Right ventricle myocardium inferior (tissue), 1 donor: ENCODE measurements at places on chromosomes 7 and 10.
A peak's percentile ranks its signal among the peaks of the same experiment; 100 is the strongest.

GRCh38 chr7:69129524-69129923, 468.8 kb upstream of the AUTS2 start:
- no peak for DNase-seq

DNA sequence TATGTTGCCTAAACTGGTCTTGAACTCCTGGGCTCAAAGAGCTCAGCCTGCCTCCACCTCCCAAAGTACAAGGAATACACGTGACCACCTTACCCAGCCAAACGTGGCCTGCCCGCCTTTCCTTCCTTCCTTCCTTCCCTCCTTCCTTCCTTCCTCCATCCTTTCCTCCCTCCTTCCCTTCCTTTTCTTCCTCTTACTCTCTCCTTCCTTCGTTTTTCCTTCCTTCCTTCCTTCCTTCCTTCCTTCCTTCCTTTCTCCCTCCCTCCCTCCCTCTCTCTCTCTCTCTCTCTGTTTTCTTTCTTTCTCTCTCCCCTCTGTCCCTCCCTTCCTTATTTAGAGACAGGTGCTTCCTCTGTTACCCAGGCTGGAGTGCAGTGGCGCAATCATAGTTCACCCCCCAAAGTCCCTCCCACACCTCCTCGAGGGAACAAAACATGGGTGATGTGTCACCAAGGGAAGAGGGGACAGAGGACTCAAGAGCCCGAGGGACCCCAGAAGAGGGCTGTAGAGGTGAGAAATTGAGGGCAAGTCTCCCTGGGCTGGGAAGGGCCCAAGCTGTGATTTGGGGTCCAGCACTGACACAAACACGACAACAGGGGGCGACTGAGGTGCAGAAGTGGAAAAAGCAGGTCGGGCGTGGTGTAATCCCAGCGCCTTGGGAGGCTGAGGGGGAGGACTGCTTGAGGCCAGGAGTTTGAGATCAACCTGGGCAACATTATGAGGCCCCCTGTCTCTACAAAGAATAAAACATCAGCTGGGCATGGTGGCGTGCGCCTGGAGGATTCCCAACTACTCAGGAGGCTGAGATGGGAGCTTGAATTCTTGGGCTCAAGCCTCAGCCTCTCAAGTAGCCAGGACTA, 28.1 kb downstream of the EPHB4 start:
- no peak for DNase-seq

- no peak for DNase-seq
Measured at GRCh38 chr10:96701265-96701664, 19.0 kb downstream of the PIK3AP1 start.

DNA sequence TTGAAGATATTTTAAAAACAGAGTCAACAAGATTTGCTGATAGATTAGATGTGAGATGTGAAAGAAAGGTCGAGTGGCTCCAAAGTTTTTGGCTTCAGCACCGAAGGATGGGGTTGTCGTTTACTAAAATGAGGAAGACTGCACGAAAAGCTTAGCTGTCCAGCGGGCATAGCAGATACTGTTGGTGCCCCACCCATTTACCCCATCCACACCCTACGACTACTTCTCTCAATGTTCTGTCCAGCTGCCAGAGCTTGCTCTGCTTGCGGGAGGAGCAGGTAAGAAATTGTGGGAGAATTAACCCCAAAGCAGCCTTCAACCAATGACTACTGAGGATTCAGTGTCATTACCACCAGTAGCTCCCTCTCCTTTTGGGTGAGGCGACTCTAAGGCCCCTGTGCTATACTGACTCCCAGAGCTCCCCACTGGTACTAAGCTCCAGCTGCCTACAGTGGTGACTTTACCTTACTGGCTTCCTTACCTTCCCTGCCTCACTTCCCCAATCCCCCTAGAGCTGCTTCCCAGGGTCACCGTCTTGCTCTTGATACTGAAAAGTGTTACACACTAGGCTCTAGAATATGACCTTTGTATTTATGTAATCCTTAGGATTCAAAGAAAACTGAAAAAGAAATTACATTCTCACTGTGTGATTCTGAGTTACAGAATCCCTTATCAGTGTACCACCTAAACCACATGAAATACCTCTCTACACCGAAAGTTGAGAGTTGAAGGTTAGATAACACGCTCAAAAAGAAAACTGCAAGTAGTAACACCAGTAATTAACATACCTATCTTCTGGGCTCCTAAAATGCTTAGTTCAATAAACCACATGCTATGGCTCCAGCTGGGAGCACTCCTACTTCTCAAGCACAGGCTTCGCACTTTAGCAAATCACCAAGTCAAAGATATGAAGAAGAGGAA, 22.3 kb downstream of the CACUL1 start:
- DNase-seq = no peak

- no peak for DNase-seq
Measured at GRCh38 chr10:119619215-119619614, 22.5 kb upstream of the TIAL1 start.

- no peak for DNase-seq
Measured at GRCh38 chr10:4249841-4250586, 465.0 kb upstream of the KLF6 start.

DNA sequence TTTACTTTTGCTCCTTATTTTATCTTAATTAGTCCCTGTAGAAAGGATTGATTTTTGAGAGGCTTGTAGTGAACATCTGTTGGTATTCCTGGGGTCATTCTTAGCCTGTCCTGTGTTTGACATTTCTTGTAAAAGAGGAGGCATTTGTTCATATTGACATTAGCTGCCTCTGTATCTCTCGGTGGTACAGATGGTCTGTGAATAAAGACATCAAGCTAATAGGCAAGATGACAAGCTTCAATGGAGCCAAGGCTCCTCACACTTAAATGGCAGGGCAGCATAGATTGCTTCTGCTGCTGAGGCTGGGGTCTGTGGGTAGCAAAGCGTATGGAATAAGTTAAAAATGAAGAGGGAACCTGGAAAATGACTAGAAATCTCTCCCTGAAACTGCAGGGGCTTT, 687.6 kb downstream of the LRMDA start:
- DNase-seq = no peak

GRCh38 chr7:70695795-70696083, 436.2 kb upstream of the GALNT17 start:
- no peak for DNase-seq

- no peak for DNase-seq
Measured at GRCh38 chr7:13908667-13909397, 80.6 kb downstream of the ETV1 start.

GRCh38 chr10:19493917-19494316, 322.3 kb upstream of the PLXDC2 start:
- DNase-seq = no peak

- no peak for DNase-seq
Measured at GRCh38 chr7:127620406-127621233, 2.7 kb upstream of the PAX4 start.

- no peak for DNase-seq
Measured at GRCh38 chr7:24820730-24821044, 63.4 kb upstream of the GSDME start.

DNA sequence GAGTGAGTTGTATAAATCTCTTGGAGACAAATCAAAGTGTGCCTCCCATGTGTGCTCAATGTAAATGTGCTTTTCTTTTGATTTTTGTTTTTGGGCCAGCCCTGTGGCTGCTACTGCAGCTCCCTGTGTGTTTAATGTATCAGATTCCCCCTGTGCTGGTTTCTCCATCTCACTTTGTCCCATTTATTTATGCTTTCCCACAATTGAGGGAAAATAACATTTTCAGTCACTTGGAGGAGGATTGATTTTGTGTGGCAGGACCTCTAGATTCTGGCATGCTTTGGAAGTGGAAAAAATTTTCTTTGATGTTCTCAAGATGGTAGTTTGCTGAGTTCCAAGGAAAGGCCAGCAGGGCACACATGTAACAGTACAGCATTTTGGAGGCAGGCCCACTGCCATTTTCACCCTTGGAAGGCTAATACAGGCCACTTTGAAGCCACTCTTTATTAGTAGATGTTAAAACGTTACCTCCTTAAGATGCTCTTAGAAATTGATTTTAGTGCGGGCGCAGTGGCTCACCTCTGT, 323.6 kb downstream of the BICC1 start:
- DNase-seq = no peak

DNA sequence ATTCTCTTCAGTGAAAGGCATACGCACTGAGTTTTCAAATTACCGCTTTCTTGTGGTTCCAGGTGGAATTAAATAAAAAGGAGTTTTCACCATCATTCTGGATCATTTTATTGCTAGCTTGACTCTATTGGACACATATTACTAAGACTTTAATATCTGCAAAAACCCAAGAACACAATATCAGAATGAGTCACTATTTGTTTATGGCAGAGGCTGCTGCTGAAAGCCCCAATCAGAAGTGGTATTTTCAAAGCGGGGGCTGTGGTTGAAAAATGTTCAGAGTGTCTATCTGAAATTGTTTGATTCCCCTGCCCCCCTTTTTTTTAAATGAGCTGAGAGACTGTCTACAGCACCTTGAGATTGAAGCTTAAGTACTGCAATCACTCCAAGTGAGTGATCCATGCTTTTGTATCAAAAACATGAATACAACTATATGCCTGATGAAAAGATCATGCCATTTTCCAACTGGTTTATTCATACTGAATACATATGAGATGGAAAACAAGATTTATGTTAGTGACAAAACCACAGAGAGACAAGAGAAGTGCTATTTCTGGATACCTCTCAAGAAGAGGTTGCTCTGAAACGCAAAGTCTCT, 376.4 kb downstream of the HTR7 start:
- no peak for DNase-seq

GRCh38 chr10:24465124-24465874, 256.4 kb downstream of the KIAA1217 start:
- DNase-seq = no peak

DNA sequence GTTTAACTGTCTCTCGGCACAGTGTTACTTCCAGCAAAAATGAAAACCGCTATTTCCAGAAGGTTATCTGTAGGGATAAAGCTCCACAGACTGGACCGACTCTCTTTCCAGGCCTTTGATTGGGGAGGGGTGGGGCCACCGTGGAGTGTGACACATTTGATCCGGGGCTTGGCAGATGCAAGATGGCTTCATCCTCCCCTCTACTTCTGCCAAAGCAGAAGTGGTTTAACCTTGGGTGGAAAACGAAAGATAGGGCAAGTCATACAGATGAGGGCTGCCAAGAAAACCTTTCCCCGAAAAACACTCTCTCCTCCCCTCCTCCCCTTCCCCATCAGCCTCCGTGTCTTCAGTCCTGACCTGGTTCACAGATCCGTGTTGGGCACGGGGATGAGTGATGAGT, 139.7 kb upstream of the SH2B2 start:
- peak; percentile 76 for DNase-seq

- peak; percentile 55 for DNase-seq
Measured at GRCh38 chr10:124569623-124570470, 108.2 kb downstream of the LHPP start.

GRCh38 chr10:130022511-130023299, 58.6 kb upstream of the EBF3 start:
- DNase-seq = no peak

GRCh38 chr7:139851770-139852481, 22.9 kb downstream of the TBXAS1 start:
- DNase-seq = no peak

DNA sequence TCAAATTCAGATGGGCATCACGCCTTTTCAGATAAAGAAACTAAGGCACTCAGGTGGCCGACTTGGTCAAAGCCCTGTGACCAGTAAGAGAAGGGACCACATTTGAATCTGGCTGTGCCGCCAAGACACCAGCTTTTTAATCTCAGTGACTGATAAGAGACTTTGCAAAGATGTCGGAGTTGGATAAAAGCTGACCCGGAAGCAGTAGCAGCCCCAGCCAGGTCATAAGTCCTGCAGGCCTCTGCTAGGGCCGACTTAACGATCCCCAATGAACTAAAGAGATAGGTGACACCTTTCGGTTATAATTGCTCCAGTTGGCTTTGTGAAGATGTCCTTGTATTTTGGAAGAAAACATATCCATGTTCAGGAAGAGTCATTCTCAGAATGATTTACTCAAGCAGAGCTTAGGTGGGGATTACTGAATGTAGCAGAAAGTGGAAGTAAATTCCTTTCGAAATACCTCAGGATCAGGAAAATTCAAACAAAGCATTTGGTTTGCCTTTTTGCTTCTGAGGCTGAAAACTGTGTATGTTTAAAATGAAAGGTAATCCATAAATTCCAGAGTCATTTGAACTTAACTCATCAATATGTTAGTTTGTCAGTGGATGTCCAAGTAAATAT, 164.2 kb upstream of the PITRM1 start:
- no peak for DNase-seq

DNA sequence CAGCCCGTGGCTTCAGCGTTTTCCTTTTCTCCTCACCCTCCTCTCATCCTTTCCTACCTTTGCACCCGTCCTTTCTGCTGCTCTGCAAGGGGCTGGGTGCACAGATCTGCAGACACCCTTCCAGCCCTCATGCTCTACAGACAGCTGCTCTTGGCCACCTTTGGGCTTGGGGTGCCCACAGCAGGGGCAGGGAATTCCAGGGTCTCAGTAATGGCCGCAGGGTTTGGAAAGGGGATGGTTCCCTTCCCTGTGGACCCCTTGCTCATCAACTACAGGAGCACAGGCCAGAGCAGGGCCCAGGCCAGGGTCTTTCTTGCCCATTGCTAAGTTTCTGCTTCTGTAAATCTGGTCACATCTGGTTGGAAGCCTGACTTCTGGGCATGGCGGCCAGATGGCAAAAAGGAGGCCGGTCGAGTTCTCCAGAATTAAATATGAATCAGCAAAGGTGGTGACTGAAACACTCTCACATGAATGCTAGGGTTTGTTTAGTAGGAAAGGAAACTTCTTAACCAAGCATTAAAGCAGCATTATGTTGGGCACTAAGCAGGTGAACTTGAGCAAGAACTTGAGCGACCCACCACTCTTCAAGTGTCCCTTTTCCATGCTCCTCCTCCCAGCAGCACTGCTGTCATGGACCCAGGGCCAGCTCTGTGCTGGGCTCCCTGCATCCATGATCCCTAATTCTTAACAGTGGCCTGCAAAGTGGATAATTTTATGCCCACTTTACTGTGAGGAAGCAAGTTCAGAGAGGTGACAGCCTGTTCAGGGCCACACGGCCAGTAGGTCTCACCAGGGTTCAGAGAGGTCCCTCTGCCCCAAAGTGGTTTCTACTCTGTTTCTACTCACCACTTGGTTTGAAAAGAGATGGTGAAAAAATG, 1.5 kb downstream of the ECHDC3 start:
- DNase-seq = no peak

DNA sequence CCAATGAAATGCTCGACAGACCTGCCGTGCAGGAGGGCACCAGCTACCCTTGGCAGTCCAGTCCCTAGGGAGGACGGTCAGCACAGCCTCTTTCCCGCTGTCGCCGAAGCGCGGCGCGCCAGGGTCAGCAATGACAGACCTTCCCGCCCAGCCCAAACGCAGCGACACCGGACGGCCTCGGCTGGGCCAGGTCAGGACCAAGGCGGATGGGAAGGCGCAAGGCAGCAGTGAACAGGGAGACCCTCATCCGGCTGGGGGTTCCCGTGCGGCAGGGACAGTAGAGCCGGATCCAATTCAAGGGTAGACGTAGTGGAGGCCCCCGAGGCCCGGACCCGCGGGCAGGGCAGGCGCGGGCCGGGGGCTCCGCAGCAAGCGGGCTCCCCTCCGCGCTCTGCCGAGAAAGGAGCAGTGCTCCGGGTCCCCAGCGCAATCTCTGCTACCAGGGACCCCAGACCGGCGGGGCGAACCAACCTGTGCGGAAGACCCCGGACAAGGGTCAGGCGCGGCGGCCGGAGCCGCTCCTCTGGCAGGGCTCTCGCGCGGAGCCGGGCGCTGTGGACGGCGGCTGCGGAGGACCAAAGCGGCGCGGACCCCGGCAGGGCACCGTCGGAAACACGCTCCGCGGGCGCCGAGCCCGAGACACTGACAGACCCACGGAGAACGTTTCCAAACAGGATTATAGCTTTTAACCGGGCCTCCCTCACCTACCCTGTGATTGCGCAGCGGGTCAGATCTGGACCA, at the start of gene SEC31B:
TSS of gene SEC31B (minus strand) at position 551 of the 741 bp plus-strand sequence. CDS start 2,909 bp downstream, outside the sequence.
- peak; percentile 73 for DNase-seq

GRCh38 chr7:129793506-129794310, 159.1 kb downstream of the UBE2H start:
- DNase-seq = no peak
